H1 (cell line): ENCODE measurements at places on chromosomes 13 and 19. TPM values are rescaled to one million over a fixed set of nuclear protein-coding genes. Genes with fewer than 3 reads are reported as not detected.

- H3K4me1 ChIP-seq, result no peaks in the 10 kb centered on the region
- no peaks in the 10 kb centered on the region for H3K27me3 ChIP-seq
- no peak overlapping the region for H3K4me3 ChIP-seq
- DNase-seq, result no peak
These were observed 58.2 kb upstream of the XPO4 start for GRCh38 chr13:20960663-20961309.

DNA sequence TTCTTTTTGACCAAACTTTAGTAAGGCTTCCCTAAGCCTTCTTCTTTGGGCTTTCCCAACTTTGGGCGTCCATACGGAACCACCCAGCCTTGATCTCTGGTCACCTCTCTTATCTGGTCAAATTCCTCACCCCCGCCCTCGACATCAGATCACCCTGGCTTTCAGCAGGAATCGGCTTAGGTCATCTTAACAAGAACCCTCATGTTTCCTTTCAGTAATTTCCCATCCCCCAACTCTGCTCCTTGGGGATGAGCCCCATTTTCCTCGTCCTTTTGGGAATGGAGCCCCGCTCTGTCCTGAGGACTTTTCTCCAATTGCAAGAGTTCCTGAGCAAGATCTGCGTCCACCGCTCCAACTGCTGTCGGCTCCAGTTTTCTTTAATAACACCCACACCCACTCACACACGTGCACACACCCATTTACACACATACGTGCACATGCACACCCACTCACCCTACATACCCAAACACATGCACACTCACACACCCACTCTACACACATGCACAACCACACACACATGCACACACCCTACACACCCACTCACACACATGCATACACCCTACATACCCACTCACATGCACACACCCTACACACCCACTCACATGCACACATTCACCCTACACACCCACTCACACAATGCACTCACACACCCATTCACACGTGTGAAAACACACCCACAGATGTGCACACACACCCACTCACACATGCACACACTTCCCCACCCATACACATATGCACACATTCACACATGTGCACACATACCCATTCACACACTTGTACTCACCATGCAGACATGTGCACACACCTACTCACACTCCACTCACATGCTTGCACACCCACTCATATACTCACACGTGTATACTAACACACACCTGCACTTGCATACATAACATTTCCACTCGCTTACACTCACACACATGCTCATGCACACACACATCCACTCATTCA is 87.0 kb upstream of the TM9SF2 start:
- H3K36me3 ChIP-seq, result no peaks in the 10 kb centered on the region; the same call in 1 of the 2 replicates
- no peaks in the 10 kb centered on the region for H3K4me1 ChIP-seq
- no peak overlapping the region for H3K27ac ChIP-seq
- H3K27me3 ChIP-seq, result no peaks in the 10 kb centered on the region; the same call in 1 of the 2 replicates
- DNase-seq, result no peak
- no peak overlapping the region for H3K4me3 ChIP-seq

DNA sequence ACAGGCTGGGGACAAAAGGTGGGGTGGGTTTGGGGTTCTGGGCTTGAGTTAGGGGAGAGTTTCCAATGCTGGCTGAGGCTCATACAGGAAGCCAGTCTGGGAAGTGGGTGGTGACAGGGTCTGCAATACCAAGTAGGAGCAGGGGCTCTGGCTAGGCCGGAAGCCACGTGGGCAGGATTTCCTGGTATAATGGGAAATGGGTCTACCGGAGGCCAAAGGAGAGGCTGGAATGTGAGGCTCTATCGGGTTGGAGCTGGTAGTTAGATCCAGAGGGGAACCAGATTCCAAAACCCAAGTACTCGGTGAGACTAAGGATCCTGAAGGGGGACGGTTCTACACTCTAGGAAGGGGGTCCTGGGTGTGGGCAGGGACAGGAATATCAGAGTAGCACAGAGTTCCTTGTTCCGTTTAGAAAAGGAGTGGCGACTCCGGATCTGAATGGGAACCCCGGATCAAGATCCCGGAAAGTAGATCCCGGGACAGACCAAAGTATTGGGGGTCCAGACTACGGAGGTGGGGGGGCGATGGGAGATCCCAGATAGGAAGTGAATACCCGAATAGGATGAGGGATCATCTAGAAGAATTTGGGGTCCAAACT is 802 bp downstream of the CDC37 start:
- H3K36me3 ChIP-seq, result peaks cover 3% of the 10 kb centered on the region; the same call in 1 of the 2 replicates
- H3K4me1 ChIP-seq, result peaks cover 4% of the 10 kb centered on the region; the same call in 1 of the 2 replicates
- H3K4me3 ChIP-seq, result peak overlapping the region; percentile 71
- peaks cover 12% of the 10 kb centered on the region for H3K27me3 ChIP-seq
- no peak for DNase-seq

GRCh38 chr13:102374726-102375125 is 27.1 kb downstream of the FGF14 start:
- H3K36me3 ChIP-seq, result no peaks in the 10 kb centered on the region
- no peaks in the 10 kb centered on the region for H3K4me1 ChIP-seq
- H3K27me3 ChIP-seq, result no peaks in the 10 kb centered on the region
- no peak for DNase-seq
- no peak overlapping the region for H3K4me3 ChIP-seq
- no peak overlapping the region for H3K27ac ChIP-seq

DNA sequence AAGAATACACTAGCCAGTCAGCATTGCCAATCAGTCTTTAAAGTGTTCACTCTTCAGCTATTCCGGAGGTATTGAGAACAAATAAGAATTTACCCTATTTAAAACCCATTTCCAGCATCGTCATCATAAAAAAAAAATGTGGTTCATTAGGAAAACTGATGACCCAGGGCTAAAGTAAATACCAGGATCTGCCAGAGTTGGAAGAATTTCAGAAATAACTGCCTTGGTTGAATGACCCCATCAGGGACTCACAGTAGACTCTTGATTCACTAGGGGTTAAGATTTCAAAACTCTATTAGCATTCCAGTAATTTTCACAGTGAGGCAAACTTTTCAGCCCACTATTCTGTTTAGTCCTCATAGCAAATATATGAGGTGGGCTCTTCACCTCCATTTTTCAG is 377.0 kb downstream of the ITGBL1 start:
- no peak for DNase-seq
- no peaks in the 10 kb centered on the region for H3K27me3 ChIP-seq
- no peaks in the 10 kb centered on the region for H3K36me3 ChIP-seq
- no peak overlapping the region for H3K4me3 ChIP-seq
- no peak overlapping the region for H3K27ac ChIP-seq

DNA sequence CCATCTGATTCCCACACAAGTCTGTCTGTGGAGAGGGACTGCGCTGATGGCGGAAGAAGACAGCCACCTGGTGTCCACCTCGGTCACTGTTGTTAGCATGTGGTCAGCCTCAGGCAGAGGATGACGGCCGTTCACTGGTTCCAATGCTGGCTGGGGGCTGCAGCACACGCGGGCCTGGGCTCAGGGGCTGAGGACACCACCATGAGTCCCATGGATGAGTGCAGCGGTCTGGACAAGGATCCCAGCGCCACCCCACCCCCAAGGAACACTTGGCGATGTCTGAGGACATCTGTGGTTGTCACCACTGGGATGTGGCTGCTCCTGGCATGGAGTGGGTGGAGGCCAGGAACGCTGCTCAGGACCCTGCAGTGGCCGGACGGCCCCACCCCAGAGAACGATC is 10.9 kb downstream of the DPP9 start:
- peaks cover 8% of the 10 kb centered on the region for H3K36me3 ChIP-seq
- no peak overlapping the region for H3K4me3 ChIP-seq

GRCh38 chr13:66443926-66444325 is 786.2 kb downstream of the PCDH9 start:
- no peaks in the 10 kb centered on the region for H3K36me3 ChIP-seq
- DNase-seq, result no peak
- H3K4me3 ChIP-seq, result no peak overlapping the region
- H3K27me3 ChIP-seq, result no peaks in the 10 kb centered on the region
- no peak overlapping the region for H3K27ac ChIP-seq

- H3K27me3 ChIP-seq, result no peaks in the 10 kb centered on the region; the same call in 1 of the 2 replicates
- no peak overlapping the region for H3K4me3 ChIP-seq
- no peaks in the 10 kb centered on the region for H3K36me3 ChIP-seq
These were observed 26.0 kb upstream of the IRS2 start for GRCh38 chr13:109812382-109812781.

DNA sequence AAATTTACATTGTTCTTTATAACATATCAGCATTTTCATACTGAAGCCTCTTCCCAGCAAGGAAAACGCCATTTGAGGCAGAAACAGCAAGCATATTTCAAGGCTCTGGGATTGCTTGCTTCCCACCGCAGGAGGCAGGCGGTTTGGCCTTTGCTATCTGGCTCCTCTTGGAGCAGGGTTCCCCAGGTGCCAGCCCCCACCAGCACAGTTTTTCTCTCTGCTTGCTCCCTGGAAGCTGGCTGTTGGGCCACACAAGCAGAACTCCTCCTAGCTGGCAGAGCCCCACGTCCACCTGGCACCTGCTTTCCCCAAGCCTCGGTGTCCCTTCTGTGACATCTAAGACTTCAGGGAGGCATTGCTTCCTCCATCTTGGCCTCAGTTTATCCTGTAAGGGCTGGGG is 16.7 kb downstream of the GATAD2A start:
- no peaks in the 10 kb centered on the region for H3K27me3 ChIP-seq
- H3K4me1 ChIP-seq, result no peaks in the 10 kb centered on the region; the same call in none of the 2 replicates
- DNase-seq, result no peak

DNA sequence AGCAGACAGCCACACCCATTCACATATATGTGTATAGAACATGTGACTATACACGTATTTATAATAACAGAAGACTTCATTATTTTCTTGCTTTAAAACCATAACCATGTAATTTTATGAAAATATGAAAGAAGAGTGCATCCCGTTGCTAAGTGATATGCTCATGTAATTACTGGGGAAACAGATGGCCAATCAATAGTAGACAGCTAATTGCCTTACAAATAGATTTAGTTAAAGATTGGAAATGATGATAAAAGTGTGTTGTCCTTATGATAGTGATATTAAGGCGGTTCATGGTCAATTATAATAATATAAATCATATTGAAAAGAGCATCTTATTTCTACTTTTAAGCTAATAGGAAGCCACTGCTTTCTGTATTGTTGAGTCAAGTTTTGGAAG is 95.9 kb downstream of the RFC3 start:
- no peak overlapping the region for H3K4me3 ChIP-seq
- no peaks in the 10 kb centered on the region for H3K36me3 ChIP-seq
- H3K27me3 ChIP-seq, result no peaks in the 10 kb centered on the region
- no peak for DNase-seq
- no peak overlapping the region for H3K27ac ChIP-seq

Gene ZNF546
- total RNA-seq, result 1.1 and 1.9 TPM in 2 replicates

Gene WIZ
- 33.2 and 34.4 TPM in 2 replicates for total RNA-seq

Gene SLAIN1
- total RNA-seq, result 37.0 and 37.7 TPM in 2 replicates

Gene RASIP1
- 8.7 and 9.3 TPM in 2 replicates for total RNA-seq

Gene EPSTI1
- 0.37 and 0.46 TPM in 2 replicates for total RNA-seq

Gene ZFP82
- total RNA-seq, result 16.5 TPM in 2 replicates

Gene MYO16
- total RNA-seq, result 0.10 and 0.22 TPM in 2 replicates

Gene ZNF101
- 46.2 and 50.9 TPM in 2 replicates for total RNA-seq

Gene BRME1
- 4.6 and 4.7 TPM in 2 replicates for total RNA-seq
